ENCODE measurements at places on chromosomes 2 and 18. TPM values are rescaled to one million over a fixed set of nuclear protein-coding genes. Genes with fewer than 3 reads are reported as not detected.

- no peak for DNase-seq
Measured at GRCh38 chr18:31209041-31209440, 46.4 kb upstream of the DSC1 start.

The SETBP1 gene
- 5.2 TPM for total RNA-seq

- DNase-seq = no peak
Measured at GRCh38 chr18:27382567-27383216, 197.6 kb upstream of the CHST9 start.

The SGPP2 gene
- not detected for total RNA-seq
